ENCODE measurements at places on chromosomes 1 and 21.

DNA sequence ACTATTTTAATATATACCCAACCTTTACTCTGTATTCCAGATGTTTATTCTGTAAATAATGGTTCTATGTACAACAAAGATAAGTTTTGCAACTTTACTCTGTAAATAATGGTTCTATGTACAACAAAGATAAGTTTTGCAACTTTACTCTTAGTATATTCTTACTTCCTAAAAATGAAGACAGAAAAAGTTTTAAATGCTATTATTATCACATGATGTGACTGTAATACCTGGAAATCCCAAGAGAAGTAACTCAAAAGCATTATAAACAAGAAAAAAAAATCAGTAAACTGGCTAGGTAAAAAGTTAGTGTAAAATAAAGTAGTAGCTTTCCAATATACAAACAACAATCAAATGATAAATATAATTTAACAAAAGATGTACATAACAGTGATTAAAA is 18.5 kb upstream of the EXO1 start:
- DNase-seq: no peak

- DNase-seq: peak; percentile 27
Measured at GRCh38 chr1:204989266-204990058, 53.5 kb upstream of the CNTN2 start.

DNA sequence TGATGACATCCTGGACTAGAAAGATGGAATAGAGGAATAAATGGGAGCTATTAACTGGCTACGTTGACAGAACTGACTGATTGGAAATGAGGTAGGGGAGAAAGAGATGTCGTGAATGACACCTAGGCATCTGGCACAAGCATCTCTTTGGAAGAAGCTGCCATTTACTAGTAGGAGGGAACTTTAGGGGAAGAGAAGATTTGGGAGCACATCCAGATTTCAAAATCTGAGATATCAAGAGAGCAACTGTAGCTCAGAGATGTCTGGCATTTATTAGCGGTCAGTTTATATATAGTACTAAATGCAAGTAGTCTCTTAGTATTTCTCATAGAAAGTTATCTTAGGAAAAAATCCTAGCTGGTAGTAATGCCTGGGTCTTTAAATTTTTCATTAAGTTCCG is 131.9 kb upstream of the C1orf105 start:
- no peak for DNase-seq

DNA sequence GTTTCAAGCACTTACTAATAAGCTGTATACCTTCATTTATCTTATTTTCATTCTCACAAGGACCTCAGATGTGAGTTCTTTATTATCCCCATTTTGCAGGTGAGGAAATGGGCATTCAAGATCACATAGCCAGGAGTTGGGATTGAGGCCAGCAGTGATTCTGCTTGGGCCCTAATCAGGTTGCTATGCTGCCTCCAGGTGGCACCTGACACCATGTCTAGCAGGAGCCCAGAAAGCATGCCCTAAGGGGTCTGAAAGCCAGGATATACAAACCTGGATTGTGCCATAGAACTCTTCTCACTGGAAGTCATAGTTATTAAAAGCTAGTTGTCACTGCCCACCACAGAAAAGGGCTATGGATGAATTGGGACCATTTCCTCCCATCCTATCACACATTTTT is 61.1 kb downstream of the FYB2 start:
- no peak for DNase-seq

DNA sequence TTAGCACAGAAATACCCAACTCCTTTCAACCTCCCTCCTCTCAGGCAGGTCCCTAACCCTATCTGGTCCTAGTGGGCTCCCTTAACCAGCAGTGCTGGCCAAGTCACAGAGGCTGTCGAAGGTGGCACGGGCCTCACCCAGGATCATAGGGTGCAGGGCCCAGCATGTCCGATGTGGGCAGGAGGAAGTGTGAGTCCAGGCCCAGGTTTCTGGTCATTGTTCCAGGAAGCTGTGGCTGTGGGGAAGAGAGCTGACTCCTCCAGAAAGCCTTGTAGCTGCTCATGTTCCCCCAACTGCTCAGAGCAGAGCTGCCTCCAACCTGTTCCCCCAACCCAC is 2.4 kb downstream of the CCDC17 start:
- no peak for DNase-seq

DNA sequence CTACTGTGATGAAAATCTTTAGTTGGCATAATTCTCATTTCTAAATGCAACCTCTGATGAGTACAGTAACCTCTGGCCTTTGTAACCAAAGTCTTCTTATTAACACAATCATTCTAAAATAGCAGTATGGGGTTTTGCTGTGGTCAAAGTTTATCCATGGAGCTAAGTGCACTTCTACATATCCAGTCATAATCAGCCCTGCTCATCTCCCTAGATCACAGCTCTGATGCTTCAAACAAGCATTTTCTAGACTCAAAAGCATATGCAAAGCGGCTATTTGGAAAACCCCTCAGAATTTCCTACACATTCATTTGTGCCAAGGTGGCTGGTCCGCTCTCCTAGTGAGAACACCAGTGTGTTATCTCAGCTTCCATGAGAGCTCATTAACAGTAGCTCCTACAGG is 418.6 kb downstream of the MRPL39 start:
- no peak for DNase-seq

Data from stimulated activated CD4-positive, alpha-beta T cell treated with anti-CD3 and anti-CD28 coated beads, TNF-alpha, amount 100 ng/mL, for 24 hours (primary cell).